ENCODE measurements at places on chromosomes 3 and 15.
A peak's percentile ranks its signal among the peaks of the same experiment; 100 is the strongest.

- peak; percentile 45 for DNase-seq
Observed at GRCh38 chr15:40310001-40310959, 2.5 kb upstream of the PLCB2 start.

GRCh38 chr15:80811781-80812315, 32.7 kb downstream of the CEMIP start:
- no peak for DNase-seq

- DNase-seq = no peak
Observed at GRCh38 chr3:76097589-76097969, 312.2 kb upstream of the ZNF717 start.

GRCh38 chr3:58180099-58180880, 30.5 kb downstream of the DNASE1L3 start:
- DNase-seq = no peak

DNA sequence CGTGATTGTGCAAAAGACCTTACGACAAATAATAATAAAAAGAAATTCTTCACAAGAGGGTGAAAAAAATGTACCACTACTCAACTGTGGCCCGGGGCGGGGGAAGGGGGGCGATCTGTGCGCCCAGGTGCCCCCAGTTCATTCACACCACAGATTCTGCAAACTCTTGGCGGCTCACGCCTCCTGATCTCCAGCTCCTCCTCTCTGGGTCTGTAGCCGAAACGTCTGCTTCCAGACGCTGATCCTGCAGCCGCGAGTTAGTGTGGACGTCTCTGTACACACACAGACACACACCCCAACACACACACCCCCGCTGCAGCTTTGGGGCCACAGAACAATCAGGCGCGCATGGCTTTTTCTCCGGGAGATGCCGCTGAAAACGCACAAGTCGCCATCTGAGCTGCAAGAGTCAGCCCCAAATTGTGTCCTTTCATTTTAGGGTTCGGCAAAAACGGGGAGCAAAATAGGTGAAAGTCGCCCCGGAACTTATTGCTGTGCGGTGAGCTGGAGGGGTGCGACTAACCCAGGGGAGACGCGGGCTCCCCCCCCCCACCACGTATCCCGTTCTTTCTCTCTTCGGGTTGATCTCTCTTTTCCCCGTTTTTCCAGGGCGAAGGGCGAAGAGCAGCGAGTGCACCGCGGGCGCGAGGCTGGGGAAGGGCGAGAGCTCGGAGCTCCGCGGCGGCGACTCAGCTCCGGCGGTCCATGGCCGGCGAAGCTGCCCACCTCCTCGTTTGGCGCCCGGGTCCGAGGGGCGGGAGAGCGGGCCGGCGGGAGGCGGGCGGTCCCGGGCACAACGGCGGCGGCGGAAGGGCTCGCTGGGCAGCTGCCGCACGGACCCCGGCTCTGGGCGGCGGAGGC, 505 bp upstream of the WNT5A start:
- DNase-seq = no peak
